ENCODE measurements at places on chromosomes 1 and 21. TPM values are rescaled to one million over a fixed set of nuclear protein-coding genes. Genes with fewer than 3 reads are reported as not detected.
A peak's percentile ranks its signal among the peaks of the same experiment; 100 is the strongest.

- DNase-seq = no peak
These were observed 423 bp downstream of the SLAMF8 start for GRCh38 chr1:159827102-159827490.

GRCh38 chr1:201983380-201983805 lies 945 bp downstream of the RNPEP start:
- no peak for DNase-seq

DNA sequence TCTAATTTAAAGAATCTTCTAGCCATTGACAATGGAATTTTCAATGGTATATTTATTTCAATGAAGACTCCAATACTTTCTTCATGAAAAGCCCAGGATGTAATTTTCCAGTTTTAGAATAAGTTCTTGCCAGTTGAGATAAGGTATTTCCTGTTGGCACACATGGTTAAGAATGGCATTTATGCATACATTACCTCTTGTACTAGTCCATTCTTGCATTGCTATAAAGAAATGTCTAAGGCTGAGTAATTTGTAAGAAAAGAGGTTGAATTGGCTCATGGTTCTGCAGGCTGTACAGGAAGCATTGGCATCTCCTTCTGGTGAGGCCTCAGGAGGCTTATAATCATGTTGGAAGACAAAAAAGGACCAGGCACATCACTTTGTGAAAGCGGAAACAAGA lies 1179.6 kb downstream of the AMY1C start:
- no peak for DNase-seq

Gene PEAR1
- total RNA-seq = 0.32 TPM

GRCh38 chr1:241611063-241611462 lies 29.1 kb downstream of the CHML start:
- DNase-seq = peak; percentile 79

DNA sequence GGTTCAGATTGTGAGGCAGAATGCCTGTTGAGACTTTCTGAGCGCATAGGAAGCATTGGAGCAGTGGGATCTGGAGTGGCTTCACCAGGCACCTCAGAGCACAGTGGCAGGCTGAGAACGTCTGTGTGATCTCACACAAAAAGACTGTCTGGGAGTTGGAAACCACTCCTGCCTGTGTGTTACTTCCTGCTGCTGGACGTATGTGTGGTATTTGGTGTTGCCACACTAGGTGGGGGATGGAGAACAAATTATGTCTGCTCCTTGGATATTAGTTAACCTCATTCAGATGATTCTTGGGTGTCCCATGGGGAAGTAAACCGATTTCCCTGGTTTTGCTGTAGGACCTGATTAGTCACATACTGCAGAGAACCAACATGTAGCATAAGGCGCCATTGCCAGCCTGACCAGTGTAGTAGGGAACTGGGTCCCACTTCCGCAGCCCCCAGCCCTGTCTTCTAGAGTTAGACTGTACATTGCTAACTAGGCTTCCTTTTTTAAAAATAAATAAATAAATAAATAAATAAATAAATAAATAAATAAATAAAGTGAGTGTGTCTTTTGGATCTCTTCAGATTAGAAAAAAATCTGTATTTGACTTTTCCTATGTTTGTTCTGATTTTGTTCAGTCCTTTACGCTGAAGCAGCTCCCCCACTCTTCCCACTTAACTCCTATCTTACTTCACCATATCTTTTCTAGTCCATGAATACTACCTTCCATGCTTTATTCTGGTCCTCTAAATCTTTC lies 26.9 kb downstream of the UCK2 start:
- DNase-seq = peak; percentile 79

- peak; percentile 4 for DNase-seq
These were observed 105.0 kb upstream of the SAMD11 start for GRCh38 chr1:818618-819291.

Gene NBPF6
- total RNA-seq = not detected

Gene SMIM1
- not detected for total RNA-seq

DNA sequence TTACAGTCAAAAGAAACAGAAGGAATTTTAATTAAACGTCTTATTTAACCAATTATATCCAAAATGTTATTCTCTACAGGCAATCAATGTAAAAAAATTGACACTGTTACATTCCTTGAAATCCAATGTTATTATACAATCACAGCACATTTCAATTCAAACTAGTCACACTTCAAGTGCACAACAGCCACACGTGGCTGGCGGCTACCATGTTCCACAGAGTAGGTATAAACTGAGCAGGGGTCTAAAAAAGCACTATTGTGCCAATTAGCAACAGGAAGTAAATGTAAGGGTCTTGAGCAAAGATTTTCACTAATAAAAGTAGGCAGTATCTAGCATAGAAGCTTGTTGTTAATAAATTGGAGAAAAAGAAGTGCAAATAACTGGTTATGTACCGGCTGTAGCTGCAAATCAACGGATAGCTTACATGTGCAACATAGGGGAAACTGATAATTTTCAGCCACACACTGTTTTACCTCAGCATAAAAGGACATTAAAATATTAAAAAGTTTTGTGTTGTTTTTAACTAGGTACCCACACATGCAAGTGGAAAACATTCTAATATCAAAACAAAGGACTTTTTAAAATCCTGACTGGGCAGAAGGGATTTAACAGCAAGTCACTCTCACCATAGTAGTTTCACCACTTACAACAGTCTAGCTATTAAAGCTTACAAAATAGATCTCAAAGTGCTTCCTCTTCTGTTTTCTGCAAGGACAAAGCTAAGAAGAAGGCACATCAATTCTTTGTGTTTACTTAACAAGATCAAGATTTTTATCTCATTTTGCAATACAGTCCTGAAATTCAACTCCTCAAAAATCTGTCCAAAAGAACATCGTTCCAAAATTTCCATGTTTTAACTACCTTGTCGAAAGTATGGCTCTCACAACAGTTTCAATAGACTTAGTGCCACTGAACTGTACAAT lies 2.5 kb downstream of the CSDE1 start:
- no peak for DNase-seq

GRCh38 chr1:6133146-6133895 lies 46.8 kb downstream of the CHD5 start:
- DNase-seq = no peak

Gene OR2L5
- total RNA-seq = not detected

DNA sequence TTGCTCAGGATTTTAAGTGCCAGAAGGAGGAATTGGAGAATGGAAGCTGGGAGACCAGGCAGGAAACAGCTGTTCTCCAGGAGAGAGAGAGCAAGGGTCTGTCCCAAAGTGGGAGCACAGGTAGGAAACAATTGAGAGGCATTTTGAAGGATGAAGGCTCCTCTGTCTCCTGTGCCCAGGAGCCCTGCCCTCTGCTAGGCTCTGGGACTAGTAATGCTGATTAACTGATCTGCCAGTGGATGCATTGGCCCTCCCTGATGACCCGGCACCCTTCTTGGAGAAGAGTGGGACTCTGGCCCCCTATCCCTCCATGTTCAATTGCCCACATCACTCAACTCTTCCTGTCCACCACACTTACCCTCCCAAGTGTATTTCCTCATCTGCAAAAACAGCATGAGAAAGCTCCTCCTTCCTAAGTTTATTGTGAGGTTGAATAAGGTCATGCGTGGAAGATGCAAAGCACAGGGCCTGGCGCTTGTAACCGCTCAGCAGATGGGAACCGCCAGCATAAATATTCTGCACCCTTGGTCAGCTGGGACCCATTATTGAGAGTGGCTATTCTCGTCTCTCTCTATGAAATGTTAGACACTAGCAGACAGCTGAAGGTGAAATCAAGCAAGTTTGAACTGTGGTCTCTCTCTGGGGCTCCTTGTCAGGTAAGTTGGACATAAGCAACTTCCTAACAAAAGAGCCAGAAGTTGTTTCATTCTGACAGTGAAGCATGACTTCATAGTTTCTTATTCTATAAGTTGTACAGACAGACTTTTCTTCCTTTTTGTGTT lies 63.0 kb upstream of the ANGPTL1 start:
- DNase-seq = no peak

DNA sequence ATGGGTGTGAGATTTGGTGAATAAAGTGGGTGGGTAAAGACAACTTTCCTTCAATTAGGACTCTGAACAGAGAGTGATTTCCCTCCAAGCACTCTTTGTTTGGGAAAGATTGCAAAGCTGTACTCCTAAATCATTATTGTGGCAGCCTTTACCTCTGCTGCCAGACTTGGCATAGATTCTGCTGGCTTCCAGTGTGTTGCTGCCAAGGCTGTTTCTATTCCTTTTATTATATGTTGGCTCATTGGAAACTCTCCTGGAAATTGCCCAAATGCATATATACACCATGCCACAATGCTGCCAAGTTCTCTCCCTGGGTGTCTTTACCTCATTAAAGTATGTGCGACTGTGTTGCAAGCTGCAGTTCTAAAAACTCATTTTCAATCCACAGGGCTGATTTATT lies 668.0 kb downstream of the MRPL39 start:
- peak; percentile 3 for DNase-seq

Gene RGS16
- total RNA-seq = not detected

DNA sequence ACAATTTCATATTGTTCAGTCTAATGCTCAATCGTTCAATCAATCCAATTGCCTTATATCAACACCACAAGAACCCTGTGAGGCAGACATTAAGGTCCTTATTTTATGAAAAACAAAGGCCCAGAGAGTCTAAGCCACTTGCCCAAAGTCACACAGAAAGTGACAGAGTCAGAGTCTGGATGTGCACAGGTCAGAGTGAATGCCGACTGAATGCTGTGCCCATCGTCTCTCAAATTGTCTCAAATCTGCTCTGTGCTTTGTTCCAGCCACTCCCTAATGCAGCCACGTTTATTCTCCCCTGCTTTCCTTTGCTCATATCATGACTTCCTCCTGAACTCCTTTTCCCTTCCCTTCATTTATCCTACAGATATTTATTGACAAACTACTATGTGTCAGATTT lies 558.3 kb downstream of the MATN1 start:
- no peak for DNase-seq

DNA sequence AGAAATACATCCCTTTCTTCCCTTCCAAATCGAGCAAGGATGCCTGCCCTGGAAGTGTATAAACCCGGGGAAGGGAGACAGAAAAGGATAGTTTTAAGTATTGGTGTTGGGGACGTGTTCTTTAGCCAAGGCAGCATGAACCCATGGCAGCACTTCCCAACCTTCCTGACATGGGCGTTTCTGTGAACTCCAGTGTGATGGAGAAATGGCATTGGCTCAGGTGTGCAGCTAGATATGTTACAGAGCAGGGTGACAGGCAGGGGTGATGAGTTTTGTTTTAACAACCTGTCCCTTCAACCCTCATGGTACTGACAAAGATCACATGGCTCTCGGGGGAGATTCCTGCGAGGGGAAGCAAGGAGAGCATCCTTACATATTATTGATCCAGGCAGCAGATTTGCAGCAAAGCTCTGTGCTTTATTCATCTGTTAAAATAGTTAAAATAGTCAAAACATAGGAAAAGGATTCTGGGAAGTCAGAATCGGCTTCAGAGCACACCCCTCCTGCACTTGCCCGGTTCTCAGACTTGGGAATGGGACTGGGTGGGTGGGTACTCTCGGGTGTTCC lies 4.0 kb downstream of the MX1 start:
- no peak for DNase-seq

DNA sequence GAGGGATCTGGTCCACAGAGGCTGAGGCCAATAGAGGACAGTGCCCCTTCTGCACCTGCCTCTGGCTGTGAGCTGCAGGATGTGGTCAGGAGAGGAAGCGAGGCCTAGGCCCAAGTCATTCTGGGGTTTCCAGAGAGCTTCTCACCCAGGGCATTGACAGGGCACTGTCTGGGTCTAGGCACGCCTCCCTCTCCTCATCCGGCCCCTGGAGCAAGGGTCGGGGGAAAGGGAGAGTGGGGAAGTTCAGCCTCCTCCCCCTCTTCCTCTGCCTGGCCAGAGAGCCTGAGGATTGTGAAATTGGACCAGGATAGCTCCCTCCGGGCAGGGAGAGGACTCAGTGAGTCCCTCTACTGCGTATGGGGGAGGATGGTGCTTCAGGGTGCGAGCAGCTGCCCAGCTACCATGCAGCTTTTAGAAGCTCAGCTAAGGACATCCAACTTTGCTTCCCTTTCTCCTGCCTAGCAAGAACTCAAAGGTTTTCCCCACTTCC lies 6.3 kb upstream of the INAVA start:
- DNase-seq = peak; percentile 84

Gene BNIPL
- 0.10 TPM for total RNA-seq

Gene HCRTR1
- total RNA-seq = not detected

DNA sequence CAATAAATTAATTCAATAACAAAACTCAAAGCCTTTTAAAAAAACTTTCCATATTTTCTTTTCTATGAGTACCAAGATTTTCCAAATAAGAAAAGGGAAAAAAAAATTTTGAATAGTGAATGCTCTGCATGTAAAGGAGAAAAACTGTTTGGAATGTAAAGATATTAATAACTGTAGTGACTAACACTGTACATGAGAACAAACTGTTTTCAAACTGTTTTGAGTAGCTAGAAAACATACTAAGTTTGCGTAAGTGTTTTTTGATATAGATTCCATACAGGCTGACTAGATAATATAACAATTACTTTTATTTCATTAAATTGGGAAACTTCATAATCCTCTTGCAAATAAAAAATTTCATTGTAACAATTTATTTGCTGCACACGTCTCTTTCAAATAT lies 150.5 kb downstream of the DPYD start:
- DNase-seq = no peak

GRCh38 chr1:96538883-96539282 lies 182.7 kb upstream of the PTBP2 start:
- peak; percentile 76 for DNase-seq

- no peak for DNase-seq
These were observed 185.0 kb downstream of the MIS18A start for GRCh38 chr21:32093646-32094462.

DNA sequence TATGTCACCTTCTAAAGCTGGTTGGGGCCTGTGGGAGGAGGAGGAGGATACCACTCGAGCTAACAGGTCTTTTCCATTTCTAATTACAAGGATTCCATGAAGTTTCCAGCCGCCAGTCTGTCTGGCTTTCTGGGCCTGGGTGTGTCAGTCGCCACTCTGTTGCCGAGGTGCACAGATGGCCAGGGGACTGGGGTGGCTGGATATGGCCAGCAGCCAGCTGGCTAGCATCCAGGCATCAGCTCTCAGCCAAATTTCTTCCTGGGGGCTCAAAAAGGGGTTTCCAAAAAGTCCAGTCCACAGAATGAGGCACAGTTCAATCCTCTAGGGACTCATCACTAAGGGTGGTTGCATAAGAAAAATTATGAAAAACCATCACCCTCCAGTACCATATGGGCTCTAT lies 32.4 kb downstream of the ITPKB start:
- no peak for DNase-seq

- DNase-seq = no peak
These were observed 77.9 kb downstream of the CDC7 start for GRCh38 chr1:91578320-91579109.

Gene CNR2
- total RNA-seq = not detected

GRCh38 chr1:235409042-235409820 lies 42.0 kb downstream of the TBCE start:
- no peak for DNase-seq

Gene TMOD4
- total RNA-seq = not detected

- DNase-seq = no peak
These were observed 1.2 kb downstream of the GBP6 start for GRCh38 chr1:89364954-89365550.
